ENCODE measurements at places on chromosomes 5 and 9. TPM values are rescaled to one million over a fixed set of nuclear protein-coding genes. Genes with fewer than 3 reads are reported as not detected.

DNA sequence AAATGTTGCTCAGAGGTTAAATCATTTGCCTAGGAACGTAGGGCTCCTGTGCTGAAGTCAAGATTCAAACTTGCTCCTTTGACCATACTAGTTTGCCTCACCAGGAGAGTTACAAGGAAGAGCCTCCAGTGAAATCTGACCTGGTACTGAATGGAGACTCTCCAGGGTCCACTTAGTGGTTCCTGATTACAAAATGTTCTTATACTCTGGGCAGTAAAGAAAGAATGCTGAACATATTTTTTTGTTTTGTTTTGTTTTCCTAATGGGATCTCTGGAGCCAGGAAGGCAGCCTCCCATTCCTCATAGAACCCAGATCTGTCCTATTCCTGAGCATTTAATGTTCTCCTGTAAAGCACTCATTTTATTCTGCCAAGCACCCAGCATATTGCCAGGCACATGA lies 256.5 kb upstream of the CLINT1 start:
- no peak for DNase-seq

DNA sequence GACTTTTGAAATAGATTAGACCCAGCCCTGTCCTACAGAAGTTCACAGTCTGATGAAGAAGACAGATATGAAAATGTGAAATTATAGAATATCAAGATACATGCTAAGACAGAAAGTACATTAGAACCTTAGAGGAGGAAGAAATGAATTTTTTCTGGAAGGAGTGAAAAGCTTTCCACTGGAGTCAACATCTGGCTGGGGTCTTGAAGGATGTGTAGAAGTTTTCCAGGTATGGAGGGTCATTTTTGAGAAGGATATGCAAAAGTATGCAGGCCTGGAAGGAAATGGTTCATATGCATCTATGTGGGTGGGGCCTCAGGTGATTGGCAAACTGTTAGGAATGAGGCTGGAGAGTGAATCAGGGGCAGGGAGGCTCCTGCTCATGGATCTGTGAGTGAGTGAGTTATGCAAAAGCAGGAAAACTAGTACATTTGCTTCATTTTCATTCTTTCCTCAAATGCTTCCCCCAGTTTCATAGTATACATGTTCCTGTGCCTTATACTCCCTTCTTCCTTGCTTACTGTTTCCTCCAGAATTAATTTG lies 142.3 kb downstream of the GRIA1 start:
- no peak for DNase-seq

Gene SPATA24
- total RNA-seq = 6.4 TPM

Gene TOPORS
- 15.6 TPM for total RNA-seq
